ENCODE measurements at places on chromosomes 16 and 17.

DNA sequence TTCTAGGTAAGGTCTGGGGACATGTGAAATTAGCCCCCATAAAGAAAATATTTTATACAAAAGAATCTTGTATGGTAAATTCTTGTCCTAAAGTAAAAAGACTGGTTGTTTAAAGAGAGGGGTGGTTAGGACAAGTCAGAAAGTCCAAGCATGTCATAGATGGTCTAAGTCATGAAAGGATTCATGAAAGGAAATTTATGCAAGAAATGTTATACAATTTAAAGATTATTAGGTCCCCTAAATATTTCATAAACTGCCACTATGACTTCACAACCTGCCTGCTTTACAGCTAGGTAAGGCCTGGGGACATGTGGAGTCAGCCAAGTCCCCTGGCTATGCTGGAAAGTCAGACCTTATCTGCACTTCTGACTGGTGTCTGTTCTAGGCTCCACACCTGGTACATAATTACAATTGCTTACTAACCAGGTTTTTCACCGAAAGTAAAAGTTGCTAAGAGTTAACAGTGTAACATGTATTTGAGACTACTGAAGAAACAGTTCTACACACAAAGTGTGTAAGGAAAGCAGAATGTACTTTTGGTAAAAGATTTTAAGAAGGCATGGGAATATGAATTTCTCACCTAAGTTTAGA, 17.0 kb downstream of the N4BP1 start:
- no peak for DNase-seq

GRCh38 chr17:78253946-78254672, 22.7 kb downstream of the TMEM235 start:
- peak; percentile 90 for DNase-seq

DNA sequence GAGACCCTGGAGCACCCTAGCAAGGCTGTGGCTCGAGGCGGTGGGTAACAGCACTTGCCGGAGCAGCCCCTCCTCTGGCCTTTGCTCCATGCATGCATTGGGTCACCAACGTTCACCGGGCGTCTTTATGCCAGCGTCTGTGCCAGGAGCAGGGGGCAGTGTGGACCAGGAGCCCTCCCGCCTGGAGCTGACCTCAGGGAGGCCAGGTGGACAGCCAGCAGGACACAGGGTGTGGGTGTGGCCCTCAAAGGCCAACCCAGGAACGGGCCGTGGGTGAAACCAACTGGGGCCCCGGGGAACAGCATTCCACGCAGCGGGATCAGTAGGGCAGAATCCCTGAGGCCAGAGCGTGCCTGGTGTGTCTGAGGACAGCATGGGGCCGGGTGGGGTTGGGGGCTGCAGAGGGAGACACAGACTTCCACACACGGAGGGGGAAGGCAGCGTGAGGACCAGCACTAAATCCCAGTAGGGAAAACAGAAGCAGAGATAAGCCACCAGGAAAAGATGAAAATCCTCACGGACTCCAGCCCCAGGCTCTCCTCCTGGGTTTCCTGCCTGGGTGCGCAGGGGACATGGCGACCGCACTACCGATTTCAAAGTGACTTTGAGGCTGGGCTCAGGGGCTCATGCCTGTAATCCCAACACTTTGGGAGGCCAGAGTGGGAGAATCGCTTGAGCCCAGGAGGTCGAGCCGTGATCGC, 2.9 kb upstream of the CD7 start:
- no peak for DNase-seq

GRCh38 chr17:1939981-1940809, 84.9 kb downstream of the RTN4RL1 start:
- no peak for DNase-seq

GRCh38 chr16:6573577-6573976, 759.1 kb upstream of the RBFOX1 start:
- no peak for DNase-seq

DNA sequence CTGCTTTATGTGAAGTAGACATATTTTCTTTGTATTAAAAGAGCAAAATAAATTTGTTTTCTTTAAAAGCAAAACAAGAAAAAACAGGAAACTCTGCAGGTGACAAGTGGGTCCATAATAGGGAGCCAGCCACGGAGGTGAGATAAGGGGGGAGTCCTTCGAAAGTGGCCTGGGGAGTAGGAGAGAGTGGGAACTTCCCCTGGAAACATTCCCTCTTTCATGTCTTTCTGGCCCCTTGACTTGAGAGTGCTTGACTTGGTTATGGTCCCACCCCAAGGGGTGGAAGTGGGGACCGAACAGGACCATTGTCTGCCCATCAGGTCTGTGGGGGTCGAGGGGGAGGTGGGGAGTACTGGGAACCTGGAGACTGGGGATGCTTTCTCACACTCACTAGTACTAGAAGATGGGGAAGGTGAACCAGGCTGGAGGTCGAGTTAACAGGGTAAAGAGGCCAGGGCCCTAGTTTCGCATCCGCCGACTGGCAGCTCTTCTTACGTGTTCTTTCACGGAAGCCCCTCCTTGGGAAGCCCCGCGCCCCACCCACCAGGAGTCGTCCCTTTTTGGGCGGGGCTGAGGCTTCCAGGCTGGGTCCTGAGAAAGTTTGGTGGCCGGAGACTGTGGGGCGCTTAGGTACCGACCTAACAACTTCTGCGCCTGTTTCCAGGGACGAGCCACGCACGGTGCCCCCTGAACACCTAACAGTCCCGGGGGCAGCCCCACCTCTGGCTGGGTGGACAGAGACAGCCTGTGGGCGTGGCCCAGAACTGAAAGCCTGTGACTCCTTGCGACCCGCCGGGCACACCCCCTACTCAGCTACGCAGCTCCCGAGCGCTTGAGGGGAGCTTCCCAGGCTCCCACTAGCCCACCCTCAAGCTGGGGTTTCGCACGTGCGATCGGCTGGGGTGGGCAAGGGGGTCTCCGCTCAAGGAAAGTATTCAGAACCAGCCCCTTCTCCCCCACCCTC, 790 bp downstream of the TRADD start:
- DNase-seq: peak; percentile 93

- no peak for DNase-seq
Measured at GRCh38 chr17:49821916-49822315, 26.0 kb downstream of the TAC4 start.

DNA sequence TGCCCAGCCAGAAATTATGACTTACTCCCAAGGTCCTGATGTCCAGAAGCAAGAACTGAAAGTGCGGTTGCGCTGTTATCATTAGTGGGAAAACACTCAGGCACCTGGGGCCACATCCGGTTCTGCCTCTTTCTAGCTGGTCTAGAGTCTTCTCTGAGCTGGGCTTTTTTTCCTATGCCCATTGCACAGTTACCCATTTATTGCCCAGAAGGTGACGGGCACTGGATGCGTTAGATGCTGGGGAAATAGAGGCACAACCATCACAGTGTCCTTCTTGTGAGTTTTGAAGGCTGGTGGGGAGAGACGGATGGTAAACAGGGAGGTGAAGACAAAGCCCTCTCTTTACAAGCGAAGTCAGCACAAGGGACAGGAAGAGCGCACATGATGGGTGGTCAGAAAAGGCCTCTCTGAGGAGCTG, 37.7 kb downstream of the PLCG2 start:
- DNase-seq: no peak

GRCh38 chr17:5544115-5544514, 40.2 kb downstream of the NLRP1 start:
- DNase-seq: no peak

- DNase-seq: no peak
Measured at GRCh38 chr17:49338883-49339282, 23.2 kb downstream of the ZNF652 start.

DNA sequence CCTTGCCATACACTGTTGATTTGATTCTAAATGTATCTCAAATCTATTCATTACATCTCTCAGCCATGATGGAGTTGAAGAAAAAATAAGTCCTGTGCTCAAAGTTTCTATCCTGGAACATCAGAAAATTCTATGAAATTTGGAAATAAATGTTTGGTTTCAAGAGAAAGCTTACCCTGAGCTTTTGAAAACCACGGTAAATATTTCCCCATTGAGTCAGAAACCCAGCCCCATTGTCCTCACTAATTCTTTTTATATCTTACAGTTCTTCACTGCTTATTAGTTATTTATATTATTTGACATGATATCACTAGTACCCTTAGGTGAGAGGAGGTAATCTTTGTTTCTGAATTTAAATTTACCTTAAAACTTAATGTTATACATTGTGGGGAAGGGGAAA, 128.5 kb downstream of the MRTFB start:
- DNase-seq: no peak

DNA sequence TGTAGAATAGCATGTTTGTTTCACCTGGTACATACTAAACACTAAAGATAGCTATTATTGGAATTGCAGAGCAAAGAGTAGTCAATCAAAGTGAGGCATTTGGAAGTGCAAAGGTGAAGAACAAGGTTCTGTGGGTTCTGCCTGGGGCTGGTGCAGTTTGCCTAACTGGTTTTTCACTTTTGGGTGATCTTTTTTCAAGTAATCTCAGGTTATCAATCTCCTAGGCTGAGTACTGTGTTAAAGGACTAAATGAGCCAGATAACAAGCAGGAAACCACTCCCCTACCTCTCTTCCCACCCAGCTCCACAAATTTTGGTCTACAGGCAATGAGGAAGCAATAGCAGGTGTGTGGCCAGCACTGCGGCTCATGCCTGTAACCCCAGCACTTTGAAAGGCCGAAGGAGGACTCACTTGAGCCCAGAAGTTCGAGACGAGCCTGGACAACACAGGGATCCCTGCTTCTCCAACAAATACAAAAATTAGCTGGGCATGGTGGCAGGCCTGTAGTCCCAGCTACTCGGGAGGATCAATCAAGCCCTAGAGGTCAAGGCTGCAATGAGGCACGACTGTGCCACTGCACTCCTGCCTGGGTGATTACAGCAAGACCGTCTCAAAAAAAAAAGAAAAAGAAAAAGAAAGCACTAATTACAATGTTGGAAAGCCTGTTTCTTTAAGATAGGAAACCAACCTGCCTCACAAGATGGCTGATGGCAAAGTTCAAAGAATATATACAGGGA, 2.0 kb upstream of the NTAN1 start:
- no peak for DNase-seq

GRCh38 chr16:82796047-82796446, 169.3 kb downstream of the CDH13 start:
- no peak for DNase-seq

GRCh38 chr17:2855063-2855600, 58.9 kb downstream of the RAP1GAP2 start:
- DNase-seq: no peak

GRCh38 chr17:42832934-42833766, at the start of gene PSME3:
Gene PSME3 (plus strand): TSS chr17:42833397. CDS start chr17:42833632, 235 bp downstream.
- peak; percentile 94 for DNase-seq

DNA sequence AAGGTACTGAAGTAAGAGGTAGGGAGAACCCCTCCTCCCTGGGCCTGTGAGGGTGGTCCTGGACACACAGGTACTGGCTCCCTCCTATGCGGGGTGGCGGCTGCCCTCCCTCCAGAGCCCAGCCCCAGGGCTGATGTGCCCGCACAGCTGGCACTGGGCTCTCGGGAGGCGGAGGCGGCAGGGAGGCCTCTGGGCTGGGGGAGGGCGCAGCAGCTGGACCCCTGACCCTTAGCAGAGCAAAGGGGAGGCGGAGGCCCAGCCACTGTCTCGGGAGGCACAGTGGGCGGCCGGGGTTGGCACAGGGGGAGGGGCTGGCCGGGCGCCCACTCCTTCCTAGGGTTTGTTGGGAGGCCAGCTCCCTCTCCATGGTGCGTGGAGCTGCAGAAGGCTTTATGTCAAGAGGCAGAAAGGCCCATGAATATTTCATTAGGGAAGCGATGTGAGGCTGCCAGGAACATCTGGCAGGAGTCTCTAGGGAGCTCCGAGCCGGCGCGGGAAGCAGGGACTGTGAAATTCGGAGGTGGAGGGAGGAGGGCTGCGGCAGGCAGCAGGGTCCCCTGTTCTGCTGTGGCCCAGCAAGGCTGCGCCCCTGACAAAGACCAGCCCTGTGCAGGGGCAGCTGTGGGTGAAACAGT, 44.1 kb upstream of the ACSF3 start:
- DNase-seq: no peak

DNA sequence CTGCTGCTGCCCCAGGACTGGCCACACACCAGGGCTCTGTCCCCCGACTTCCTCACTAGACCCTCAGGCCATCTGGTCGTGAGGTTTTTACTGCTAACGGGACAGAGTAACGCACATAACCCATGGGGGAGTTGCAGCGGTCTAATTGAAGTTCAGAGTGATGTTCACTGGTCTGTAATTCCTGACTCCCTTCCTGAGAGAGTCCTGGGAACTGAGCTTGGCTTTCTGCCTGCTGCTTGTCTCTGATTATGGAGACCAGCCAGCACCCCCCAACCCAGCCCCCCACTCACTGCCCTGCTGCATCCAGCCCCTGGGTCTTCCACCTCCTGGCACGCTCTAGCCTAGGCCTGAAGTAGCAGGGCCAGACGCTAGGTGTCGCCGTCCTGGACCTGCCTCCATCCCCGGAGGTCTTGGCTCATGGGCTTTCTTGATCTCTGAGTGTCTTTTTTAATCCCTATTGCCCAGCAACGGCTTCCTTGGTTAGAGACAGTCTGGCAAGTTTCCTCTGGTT, 192.9 kb downstream of the CCDC182 start:
- peak; percentile 50 for DNase-seq

DNA sequence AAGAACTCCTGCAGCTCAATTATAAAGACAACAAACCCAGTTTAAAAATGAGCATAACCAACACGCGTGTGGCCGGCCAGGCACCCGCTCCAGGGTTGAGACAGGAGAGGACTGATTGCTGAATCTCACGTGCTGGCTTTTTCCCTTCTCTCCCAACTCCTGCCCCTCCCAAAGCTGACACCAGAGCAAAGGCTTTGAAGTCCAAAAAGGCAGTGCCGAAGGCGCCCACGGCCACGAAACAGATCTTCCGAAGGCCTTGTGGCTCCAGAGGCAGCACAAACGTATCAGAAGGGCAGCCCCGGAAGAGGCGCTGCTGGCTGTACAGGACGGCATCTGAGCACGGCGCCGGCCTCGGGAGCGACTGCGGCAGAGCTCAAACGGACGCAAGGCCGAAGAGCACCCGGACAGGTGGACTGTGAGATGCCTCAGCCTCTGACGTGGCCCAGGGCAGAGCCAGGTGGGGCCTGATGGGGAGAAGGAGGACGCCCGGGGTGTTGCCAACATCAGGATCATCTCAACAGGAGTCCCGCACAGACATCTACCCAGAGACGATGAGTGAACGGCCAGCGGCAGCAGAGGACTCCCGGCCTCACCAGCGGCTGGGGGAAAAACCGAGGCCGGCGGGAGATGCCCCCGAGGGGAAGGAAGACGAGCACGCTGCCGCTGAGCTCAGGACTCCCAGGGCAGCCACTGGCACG, 10.5 kb downstream of the CLCN7 start:
- no peak for DNase-seq

- peak; percentile 70 for DNase-seq
Measured at GRCh38 chr17:1398931-1399678, 917 bp downstream of the YWHAE start.

DNA sequence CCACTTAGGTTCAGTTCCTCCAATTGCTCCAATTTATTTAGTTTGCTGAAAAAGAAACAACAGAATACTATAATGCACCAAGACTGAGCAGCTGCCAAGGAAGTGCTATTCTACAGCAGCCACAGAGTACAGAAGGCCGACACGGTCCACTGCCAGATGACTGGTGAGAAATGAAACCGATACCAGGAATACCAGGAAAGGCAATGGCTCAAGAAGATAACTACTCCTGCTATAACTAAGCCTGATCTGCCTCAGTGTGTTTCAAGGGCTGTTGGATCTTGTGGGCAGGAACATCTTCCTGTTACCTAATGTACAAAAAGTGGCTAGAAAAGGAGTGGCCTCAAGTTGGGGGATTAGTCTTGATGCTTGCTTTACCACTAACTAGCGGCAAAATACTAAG, 32.8 kb downstream of the MARVELD3 start:
- no peak for DNase-seq

All from activated naive CD4-positive, alpha-beta T cell treated with anti-CD3 and anti-CD28 coated beads, Interleukin-2, amount 10 ng/mL, durations not matched to agents 7 days and 5 days (primary cell).